ENCODE measurements at places on chromosomes 2 and 18.

DNA sequence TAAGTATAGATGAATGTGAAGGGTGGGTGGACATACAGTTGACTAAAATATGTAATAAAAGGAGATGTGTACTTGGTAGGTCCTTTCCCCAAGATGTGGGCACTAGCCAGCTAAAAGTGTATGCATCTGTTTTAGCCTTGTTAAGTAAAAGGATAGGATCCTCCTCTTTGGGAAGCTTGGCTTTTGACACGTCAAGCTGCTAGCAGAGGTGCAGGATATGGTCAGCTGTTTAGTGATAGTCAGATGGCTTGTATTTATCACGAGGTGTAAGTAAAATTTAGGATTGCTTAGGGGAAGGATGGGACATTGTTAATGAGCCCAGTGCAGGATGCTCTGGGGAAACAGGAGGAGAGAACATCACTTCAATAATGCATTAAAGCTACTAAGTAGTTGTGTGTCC lies 1.5 kb downstream of the MFSD6 start:
- no peak for DNase-seq

DNA sequence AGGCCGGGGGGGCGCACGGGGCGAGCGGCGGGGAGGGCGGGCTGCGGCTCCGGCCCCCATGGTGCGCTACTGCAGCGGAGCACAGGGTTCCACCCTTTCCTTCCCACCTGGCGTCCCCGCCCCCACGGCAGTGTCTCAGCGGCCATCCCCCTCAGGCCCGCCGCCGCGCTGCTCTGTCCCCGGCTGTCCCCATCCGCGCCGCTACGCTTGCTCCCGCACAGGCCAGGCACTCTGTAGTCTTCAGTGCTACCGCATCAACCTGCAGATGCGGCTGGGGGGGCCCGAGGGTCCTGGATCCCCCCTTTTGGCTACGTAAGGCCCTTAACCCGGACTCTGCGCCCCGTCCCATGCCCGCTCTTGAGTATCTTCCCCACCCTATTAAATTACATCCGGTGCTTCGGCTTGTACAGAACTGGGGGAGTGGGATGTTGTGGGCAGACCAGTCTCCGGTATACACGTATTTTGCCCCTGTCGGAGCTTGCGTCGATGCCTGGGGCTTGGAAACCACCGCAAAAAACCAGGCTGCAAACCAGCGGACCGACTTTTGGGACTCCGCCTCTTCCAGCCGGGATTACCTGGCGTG lies 598 bp upstream of the WBP1 start:
- no peak for DNase-seq

DNA sequence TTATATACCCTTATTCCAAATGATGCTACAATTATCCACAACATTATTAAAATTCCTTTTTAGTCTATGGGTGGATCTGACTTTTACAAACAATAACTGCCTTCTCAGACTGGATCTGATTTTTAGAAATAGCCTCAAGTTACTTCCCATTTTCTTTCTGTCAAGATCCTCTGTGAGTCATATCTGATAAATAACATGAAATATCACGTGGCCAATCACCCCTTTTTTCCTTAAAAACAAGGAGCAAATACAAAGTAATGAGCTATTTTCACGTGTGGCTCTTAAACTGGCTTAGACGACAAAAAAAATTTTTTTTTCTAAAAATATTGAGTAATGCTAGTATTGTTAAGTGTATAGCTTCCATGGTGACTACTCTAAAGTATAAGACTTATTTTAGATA lies 6.7 kb downstream of the PELI1 start:
- no peak for DNase-seq

DNA sequence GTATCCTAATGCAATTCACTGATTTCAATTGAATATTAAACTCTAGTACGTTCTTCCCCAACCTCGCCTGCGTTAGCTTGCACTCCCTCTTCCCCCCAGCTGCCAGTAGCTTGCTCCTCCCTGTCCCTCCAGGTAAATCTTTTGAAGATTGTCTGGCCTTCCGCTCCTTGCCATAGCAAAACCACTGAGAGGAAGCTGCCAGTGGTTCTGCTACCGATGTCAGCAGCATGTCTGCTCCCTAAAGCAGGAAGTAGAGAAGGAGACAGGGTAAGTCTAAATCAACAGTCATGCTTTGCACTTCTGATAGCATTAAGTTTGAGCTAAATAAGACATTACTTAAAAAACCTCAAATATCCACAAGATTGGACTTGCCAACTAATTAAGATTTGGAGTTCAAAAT lies 89.1 kb downstream of the SCN2A start:
- no peak for DNase-seq

DNA sequence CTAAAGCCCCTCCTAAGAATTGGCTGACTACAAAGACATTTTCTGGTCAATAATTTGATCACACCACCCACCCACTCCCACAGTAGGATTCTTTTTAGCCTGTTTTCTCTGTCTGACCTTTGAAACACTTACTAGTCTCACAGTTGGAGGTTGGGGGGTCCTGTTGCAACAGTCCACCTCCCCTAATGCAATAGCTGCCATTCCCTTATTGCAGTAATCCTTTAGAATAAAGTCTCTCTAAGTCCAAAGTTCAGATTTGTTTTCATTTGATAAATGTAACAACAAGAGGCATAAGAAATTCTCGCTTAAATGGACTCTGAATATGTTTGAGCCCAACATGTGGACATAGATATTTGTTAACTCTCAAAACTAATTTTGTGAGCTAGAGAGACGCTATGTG lies 1326.8 kb upstream of the TMEFF2 start:
- no peak for DNase-seq

- DNase-seq: no peak
Measured at GRCh38 chr2:161708350-161708975, 84.2 kb downstream of the SLC4A10 start.

GRCh38 chr18:48905513-48905912 lies 45.3 kb downstream of the SMAD7 start:
- no peak for DNase-seq

DNA sequence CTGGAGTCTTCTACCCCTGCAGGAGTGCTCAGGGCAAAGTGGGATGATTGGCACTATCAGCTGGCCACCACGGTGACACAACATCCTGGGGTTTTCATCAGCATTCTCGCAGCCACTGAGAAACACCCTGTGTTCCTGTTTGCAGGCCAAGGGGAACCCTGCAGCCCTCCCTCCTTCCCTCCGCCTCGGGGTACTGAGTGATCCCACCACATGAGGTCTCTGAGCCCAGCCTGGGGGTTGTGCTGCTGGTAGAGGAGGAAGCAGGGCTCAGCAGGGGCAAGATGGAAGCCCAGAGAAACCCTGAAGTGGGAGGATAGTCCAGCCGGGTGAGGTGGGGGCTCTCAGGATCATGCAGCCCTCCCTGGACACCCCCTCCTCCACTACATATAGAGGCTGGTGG lies at the start of gene OXER1:
TSS of gene OXER1 (minus strand) at position 40 of the 400 bp plus-strand sequence. CDS start 73 bp downstream, outside the sequence.
- no peak for DNase-seq

GRCh38 chr2:37389989-37390765 lies 45.7 kb downstream of the QPCT start:
- no peak for DNase-seq

- DNase-seq: no peak
Measured at GRCh38 chr2:1728821-1729220, 15.5 kb downstream of the PXDN start.

- DNase-seq: no peak
Measured at GRCh38 chr2:45267062-45267792, 258.0 kb upstream of the SIX2 start.

- no peak for DNase-seq
Measured at GRCh38 chr18:12279781-12280531, 25.8 kb downstream of the CIDEA start.

- DNase-seq: no peak
Measured at GRCh38 chr2:232979871-232980461, 33.1 kb downstream of the NGEF start.

DNA sequence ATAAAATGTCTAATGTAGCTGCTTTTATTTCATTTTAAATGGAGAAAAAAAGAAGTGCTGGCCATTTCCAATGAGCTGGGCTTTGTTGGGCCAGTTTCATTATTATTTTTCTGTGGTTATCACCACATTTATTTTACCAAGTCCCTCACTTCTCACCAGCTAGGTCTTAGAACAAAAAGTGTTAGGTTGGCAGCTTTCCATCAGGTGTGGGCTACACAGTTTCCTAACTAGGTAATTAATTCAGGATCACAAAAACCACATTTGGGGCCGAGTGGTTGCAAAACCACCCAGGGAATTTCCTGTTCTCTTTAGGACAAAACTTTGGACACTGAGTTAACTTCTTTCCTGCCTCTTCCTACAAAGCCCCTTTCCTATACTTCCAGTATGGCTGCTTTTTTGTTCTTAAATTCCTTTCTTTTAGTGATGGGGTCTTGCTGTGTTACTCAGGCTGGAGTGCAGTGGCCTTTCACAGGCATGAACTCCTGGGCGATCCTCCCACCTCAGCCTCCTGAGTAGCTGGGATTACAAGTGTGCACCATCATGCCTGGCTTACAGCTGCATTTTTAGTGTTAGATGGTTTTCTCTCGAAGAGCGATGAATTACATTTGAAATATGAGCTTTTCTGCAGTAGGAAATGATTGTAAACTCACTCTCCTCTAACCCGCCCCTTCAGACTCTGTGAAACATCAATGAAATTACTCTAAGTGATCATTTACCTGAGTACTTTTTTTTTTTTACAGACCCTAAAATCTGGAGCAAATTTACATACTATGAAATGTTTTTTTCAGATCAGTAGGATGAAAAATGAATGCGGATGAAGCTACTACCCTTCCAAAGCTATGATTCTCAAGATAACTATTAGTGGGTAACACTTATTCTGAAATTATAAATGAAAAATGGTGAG lies 2.6 kb upstream of the ZFP36L2 start:
- no peak for DNase-seq

All from cerebellar nuclear complex (tissue), 1 donor.